ENCODE measurements at places on chromosomes 16 and 17.
A peak's percentile ranks its signal among the peaks of the same experiment; 100 is the strongest.

- no peak for ATAC-seq
Observed at GRCh38 chr16:69181-69580, 3.2 kb downstream of the RHBDF1 start.

DNA sequence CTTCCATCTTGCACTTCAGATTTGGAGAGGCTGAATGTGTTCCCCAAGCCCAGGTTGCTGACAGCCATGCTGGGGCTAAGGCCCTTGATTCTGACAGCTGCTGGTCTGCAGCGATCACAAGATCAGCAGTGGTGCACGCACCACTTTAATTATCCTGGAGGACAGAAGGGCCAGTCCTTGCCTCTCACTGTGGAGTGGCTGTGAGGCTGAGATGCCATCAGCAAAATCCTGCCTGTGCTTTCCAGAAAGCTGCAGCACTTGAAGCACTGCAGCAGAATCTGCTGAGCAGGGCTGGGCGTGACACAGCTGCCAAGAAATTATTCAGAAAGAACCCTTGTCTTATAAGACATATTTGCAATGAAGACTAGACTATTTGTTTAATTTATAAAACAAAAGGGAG lies 37.1 kb downstream of the NUP93 start:
- no peak for ATAC-seq

DNA sequence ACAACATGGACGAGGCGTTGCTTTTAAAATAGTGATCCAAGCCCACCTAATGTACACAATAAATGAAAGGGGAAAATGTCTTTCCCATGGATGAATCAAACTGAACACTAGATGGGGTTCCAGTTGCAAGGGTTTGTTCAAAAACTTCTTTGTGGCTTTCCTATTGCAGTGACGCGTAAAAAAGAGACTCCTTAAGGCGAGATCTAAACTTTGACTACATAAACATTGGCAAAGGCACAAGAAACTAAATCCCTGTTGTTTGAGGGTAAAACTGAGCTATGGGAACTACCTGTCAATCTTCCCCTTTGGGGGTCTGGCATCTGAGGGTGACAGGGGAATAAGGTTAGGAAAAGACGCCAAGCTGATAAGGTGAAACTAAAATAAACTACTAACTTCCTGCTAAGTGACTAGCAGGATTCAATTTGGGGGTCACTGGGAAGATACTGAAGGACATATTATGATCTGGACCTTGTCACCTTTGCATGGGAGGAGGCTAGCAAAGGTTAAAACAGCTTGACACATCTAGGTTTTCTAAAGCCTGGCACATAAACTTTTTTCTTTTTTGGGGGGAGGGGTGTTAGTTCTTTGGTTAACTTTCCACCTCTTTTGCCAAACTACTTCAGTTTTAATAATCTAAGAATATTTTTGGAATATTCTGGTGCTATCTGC lies 4.7 kb downstream of the SALL1 start:
- no peak for ATAC-seq

DNA sequence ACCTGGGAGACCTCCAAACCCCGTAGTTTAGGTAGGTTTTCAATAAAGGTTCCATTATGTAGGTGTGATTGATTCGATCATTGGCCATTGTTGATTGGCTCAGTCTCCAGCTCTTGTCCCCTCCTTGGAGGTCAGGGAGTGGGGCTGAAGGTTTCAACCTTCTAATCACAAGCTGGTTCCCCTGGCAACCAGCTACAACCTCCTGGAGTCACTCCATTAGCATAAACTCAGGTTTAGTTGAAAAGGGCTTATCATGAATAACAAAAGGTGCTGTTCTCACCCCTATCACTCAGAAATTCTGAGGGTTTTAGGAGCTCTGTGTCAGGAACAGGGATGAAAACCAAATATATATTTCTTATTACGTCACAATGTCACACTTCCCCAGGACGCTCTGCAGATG lies 28.5 kb downstream of the TMEM132E start:
- ATAC-seq = no peak

- ATAC-seq = no peak
Observed at GRCh38 chr17:6948562-6948961, 47.3 kb upstream of the ALOX12 start.

- ATAC-seq = no peak
Observed at GRCh38 chr17:77378318-77379064, 237.7 kb downstream of the SEC14L1 start.

- no peak for ATAC-seq
Observed at GRCh38 chr17:77679589-77679988, 278.9 kb upstream of the TNRC6C start.

DNA sequence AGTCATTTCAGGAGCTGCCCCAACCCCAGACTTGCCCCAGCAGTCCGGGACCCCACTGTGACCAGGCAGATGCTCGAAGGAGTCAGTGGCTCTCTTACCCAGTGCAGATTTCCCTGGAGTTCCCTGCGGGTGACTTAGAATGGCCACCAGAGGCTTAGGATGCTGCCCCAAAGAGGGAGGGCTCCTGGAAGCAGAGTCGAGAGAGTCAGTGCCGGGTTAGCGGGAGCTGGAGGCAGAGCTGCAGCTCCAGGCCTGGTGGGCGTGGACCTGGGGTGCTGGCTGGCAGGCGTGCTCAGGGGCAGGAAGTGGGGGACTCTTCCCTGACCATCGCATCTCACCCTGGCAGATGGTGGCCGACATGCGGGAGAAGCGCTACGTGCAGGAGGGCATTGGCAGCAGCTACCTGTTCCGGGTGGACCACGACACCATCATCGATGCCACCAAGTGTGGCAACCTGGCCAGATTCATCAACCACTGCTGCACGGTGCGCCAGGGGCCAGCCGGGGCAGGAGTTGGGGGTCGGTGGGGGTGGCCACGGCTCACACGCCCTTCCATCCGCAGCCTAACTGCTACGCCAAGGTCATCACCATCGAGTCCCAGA lies 1.6 kb upstream of the HSD3B7 start:
- ATAC-seq = no peak

DNA sequence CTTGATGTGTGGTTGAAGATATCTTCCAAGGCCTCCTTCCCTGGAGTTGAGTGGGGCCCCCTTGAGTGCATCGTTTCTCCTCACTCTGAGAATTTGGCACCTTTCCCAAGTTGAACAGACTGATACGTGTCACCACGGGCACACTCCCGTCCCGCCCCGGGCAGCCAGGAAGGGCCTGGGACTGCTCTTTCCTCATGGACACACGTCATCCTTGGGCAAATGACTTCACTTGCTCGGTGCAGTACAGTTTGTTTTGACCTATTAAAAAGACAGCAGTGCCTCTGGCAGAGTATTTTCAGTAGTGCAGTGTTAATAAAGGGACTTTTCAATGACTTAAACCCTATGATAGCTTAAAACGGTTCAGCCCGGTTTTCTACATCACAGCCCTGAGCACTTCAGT lies 59.9 kb downstream of the SEC14L1 start:
- no peak for ATAC-seq

DNA sequence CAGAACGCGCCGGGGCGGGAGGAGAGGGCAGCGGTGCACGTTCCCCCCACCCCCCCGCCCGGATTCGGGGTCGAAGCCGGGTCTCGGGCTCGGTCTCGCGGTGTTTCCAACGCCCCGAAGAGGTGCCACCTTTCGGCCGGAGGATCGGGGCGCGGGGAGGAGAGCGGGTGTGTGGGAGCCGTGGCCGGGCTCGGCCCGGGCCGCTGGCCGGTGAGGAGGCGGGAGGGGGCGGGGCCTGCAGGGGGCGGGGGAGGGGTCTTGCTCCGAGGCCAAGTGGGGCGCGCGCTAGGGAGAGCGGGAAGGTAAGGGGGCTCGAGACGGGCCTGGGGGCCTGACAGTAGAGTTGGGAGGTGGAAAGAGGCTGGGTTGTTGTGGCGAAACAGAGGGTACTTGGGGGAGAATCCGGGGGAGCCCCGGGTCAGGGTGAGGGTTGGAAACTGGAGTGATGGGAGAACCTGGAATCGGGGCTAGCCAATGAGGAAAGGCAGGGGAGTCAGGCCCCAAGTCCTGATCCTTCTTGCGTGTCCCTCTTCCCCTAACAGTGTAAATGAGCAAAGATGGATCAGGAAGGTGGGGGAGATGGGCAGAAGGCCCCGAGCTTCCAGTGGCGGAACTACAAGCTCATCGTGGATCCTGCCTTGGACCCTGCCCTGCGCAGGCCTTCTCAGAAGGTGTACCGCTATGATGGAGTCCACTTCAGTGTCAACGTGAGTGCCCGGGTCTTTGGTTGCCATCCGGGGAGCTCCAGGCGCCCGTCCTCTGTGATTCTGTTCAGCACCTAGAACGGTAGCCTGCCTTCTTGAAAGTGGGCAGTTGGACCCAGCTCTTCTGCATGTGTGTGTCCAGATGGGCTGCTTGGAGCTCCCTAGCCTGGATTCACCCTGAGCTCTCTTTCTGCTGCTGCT lies 873 bp downstream of the SETD1A start:
- peak; percentile 25 for ATAC-seq

- no peak for ATAC-seq
Observed at GRCh38 chr16:5030251-5030870, 3.4 kb downstream of the NAGPA start.

GRCh38 chr16:50173316-50173715 lies 20.2 kb downstream of the TENT4B start:
- ATAC-seq = no peak

GRCh38 chr17:43588664-43589435 lies 42.7 kb upstream of the ETV4 start:
- ATAC-seq = no peak

- peak; percentile 7 for ATAC-seq
Observed at GRCh38 chr17:47189732-47190237, 690 bp upstream of the CDC27 start.

DNA sequence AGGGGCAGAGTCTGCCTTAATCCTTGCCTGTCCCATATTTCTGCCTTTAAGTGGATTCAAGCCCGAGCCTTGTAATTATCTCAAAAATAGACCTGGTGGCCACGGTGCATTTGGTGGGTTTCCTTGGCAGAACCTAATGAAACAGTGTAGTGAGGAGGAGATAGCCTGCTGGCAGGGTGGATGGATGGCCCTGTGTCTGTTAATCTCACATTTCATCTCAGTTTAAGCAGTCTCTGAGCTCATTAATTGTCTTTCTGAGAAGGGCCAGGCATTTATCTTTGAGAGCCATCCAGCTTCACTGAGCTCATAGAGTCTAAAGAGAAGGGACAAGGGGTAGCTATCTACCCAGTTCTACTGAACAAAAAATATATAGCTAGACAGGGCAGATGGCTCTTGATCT lies 364.0 kb upstream of the EEF2KMT start:
- ATAC-seq = no peak

DNA sequence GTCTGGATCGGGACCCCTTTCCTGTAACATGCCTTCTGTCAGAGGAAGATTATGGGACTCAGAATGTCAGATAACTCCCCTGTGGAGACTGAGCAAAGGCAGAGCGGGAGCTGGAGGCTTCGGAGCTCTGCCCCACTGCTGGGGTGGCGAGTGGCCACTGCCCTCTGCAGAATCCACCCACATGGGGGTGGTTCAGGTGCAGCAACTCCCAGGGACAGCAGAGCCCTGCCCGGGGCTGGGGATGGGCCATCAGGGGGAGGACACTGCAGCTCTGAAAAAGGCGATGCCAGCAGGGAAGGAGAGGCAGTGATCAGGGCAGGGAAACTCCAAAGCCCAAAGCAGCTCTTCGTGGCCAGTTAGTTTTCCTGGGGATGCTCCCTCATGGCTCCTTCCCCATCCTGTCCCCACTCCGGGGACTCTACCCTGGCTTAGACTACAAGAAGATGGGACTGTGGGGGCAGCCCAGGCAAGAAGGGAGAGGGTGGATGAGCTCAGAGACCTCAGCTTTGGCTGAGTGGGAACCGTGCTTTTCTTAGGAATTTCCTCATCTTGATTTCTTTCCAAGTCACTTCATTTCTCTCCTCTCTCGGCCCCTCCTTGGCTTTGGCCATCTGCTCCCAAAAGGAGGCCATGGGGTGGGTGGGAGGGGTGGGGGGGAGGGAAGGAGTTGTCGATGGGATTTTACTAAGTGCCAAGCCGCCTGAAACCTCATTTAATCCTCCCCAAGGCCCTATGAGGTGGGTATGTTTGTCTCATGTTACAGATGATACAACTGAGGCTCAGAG lies 4.0 kb downstream of the CA4 start:
- ATAC-seq = no peak
